Activated CD4-positive, alpha-beta T cell treated with anti-CD3 and anti-CD28 coated beads, Interleukin-2, amount 10 ng/mL, durations not matched to agents 7 days and 5 days (primary cell): ENCODE measurements at places on chromosomes 1 and 21.
A peak's percentile ranks its signal among the peaks of the same experiment; 100 is the strongest.

DNA sequence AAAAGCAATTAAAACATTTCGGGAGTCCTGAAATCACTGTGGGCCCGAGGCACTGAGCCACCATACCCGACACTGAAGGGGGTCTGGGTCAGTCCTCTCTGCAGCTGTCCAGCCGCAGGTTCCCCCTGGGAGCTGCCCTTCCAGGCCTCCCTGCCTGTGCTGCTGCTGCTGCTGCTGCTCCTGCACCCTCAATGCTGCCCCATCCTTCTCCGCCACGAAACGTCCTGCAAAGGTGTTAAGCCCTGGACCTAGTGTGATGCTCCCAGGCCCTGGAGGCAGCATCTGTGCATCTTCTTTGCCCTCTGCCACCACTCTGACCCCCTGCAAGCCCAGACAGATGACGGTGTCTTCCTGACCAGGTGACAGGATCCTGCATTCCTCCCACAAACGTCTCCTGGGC, 513.3 kb downstream of the NPHP4 start:
- DNase-seq: no peak

DNA sequence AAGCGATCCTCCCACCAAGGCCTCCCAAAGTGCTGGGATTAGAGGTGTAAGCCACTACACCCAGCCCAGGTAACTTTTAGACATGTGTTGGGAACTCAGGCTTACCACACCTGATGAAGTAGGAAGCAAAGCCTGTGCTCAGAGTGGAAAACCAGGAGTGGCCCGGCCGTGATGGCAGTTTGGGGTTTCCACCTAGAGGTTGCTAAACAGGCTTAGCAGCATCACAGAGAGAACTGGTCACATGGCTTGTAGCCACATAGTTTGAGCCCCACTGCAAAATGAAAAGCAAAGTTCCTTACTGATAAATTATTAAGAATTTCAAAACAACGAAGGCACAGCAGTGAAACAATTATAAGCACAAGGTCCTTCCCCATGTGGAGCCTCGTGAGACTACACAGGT, 142.6 kb upstream of the CXADR start:
- DNase-seq: no peak

- DNase-seq: no peak
These were observed 24.3 kb downstream of the RHBDL2 start for GRCh38 chr1:38917337-38917736.

DNA sequence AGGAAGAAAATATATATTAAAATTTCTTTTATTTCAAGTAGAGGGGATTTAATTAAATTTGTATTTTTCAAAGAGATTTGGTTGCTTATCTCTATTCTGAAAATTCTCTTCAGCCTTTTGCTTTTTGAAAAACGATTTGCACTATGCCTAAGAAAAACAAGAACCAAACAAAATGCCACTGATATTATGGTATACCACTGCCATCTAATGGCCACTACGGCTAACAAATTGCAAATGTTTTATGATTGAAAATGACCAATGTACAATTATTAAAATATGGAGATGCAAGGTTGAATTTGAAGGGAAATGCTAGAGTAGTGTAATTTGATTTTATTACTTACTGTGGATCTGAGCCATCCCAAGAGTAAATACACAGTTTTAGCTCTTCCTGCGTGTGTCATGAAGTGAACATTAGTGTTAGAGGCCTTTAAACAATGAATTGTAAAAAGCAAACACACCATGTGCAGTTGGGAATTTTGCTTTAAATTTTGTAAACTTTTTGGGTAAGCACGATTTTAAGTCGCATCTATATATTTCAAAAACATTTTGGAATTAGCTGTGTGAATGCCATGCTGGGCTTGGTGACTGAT, 137.4 kb upstream of the USP25 start:
- DNase-seq: peak; percentile 25
